GM18507 (cell line): ENCODE measurements at places on chromosomes 6 and 20.

GRCh38 chr6:149864578-149865535, 698 bp upstream of the LRP11 start:
- peak; percentile 9 for DNase-seq

DNA sequence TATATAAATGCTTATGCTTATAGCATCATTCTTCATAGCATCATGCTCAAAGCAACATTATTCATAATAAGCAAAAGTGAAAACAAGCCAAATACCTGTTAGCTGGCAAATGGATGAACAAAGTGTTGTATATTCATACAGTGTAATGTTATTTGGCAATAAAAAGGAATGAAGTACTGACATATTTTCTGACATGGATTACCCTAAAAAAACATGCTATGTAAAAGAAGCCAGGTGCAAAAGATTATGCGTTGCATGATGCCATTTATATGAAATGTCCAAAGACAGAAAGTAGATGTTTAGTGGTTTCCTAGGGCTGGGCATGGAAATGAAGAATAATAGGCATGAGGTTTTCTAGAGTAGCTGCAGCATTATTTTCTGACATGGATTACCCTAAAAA, 77.1 kb downstream of the GFRA4 start:
- DNase-seq, result no peak

GRCh38 chr20:38156280-38156679, 8.8 kb downstream of the TGM2 start:
- no peak for DNase-seq

DNA sequence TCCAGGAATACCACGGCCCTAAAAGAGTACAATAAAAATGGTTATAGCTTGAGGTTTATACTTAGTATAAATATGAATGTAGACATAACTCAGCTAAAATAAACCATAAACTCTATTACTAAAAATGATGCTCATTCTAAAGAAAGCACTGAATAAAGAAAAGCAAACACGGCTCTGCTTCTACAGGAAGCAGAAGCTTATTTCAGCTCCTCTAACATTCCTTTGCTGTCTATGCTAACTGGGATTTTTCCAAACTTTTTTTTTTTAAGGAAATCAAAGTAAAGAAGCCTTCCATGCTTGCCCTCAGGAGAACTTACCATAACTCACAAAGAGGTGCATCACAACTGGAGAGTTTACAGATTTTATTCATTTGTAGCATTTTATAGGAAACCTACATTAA, 30.8 kb downstream of the COL9A1 start:
- no peak for DNase-seq

- DNase-seq, result no peak
These were observed 23.2 kb upstream of the FAM50B start for GRCh38 chr6:3825851-3826581.

- no peak for DNase-seq
These were observed 55.2 kb downstream of the PTPN1 start for GRCh38 chr20:50565383-50565782.
